ENCODE measurements at places on chromosomes 4 and X.

DNA sequence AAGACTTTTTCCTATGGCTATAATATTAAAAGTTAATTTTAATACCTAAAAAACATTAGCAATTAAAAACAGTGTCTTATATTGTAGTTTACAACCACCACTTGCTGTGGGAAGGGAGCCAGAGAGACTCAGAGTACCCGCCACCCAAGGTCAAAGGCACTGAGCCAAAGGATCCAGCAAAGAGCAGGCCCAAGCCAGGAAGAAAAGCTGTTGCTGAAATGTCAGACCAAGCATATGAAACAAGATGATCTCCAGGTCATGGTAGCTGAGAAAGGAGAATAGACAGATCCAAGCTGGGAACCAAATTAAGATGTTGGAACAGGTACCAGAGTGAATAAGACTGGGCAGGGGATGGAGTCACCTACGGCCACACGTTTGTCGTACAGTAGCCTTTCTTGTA is 18.8 kb upstream of the ATOH1 start:
- peak; percentile 14 for DNase-seq

- DNase-seq, result no peak
Observed at GRCh38 chr4:42074294-42074693, 78.2 kb downstream of the BEND4 start.

DNA sequence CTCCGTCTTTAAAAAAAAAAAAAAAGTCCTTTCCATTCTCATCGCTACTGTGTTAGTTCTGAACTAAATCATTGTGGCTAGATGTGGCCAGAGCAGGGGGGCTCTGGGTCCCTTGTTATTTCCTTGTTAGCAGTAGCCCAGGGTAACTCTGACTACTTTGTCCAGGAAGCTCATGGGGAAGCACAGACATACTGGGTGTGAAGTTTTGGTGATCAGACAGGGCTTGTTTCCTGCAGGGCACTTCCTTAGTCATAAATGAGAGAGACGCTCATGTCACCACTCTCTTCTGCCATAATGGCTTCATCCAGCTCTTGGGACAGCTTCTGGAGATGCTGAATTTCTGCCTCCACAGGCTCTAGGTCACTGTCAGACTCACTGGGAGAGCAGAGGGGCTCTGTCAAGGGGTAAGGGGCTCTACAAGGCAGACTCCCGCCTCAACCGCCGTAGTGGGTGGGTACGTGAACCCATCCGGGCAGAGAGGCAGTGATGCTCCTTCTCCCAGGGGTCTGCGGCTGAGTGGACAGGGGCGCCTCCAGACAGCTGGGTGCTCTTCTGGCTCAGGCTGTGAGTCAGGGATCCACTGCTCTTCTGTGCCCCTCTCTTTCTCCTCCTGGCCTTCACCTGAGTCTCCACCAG is 12.9 kb downstream of the STIM2 start:
- no peak for DNase-seq

GRCh38 chrX:153772316-153773217 is 8.3 kb upstream of the SRPK3 start:
- no peak for DNase-seq

DNA sequence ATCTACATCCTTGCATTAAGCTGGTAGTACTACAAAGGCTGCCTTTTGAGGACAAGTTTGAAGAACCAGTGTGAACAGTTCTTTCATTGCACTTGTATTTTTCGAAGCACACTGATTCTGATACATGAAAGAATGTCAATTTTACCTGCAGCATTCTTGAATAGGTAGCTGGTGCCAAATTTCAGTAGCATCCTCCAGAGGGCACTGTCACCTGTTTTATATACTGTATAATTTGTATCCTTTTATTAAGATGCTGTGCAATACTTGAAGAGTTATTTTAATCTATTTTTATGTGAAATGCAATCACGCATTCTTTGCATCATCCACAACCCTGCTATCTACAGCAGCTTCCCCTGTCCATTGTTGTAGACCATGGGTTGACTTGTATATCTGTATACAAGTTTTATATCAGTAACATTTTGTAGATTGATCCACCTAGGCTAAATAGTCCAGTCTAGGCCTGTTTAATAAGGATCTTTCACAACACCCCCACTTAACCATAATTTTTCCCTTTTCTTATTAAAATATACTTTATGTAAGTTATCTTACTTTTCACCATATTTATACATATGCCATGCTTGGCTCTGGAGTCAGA is 325.7 kb downstream of the PCDH7 start:
- no peak for DNase-seq

DNA sequence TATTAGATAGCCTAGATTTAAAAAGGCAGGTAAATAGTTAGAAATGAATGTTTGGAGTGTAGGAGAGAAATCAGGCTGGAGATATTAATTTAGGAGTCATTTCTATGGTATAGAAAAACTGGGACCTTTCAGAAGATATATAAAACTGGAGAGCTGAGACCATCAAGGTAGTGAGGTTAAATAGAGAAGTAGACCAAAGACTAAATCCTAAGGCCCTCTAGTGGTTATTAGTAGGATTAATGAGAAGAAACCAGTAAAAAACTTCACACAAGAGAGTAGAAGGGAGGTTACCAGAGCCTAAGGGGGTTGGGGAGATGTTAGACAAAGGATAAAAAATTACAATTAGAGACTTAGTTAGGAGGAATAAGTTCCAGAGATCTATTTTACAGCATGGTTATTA is 351.0 kb upstream of the SPANXN1 start:
- DNase-seq, result no peak

GRCh38 chr4:14465507-14465906 is 536.8 kb upstream of the CPEB2 start:
- no peak for DNase-seq

- DNase-seq, result no peak
Observed at GRCh38 chrX:153928846-153929245, 2.8 kb upstream of the ARHGAP4 start.

GRCh38 chr4:81684352-81684751 is 212.6 kb upstream of the RASGEF1B start:
- no peak for DNase-seq

GRCh38 chr4:173505924-173506518 is 24.0 kb downstream of the HAND2 start:
- peak; percentile 10 for DNase-seq

GRCh38 chr4:110678517-110679227 is 55.8 kb upstream of the PITX2 start:
- DNase-seq, result no peak

- no peak for DNase-seq
Observed at GRCh38 chr4:36133658-36134057, 110.7 kb downstream of the ARAP2 start.

DNA sequence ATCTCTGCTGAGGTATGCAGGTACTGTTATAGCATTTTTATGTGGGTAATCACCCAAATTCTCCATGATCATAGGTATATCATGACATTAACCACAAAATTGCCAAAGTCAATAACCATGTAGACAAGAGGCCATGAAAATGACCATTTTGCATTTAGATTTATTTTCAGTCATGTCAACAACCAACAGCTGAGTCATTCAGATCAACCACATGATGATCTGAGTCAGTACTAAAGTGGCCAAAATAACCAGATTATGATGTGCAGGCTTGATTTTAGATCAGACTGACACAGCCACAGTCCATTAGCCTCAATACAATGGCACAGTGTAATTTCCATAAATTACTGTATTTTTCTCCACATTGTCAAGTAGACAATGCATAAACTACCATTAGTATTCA is 240.5 kb downstream of the GRIA3 start:
- DNase-seq, result no peak

- no peak for DNase-seq
Observed at GRCh38 chrX:146181858-146182257, 364.2 kb downstream of the SLITRK2 start.

DNA sequence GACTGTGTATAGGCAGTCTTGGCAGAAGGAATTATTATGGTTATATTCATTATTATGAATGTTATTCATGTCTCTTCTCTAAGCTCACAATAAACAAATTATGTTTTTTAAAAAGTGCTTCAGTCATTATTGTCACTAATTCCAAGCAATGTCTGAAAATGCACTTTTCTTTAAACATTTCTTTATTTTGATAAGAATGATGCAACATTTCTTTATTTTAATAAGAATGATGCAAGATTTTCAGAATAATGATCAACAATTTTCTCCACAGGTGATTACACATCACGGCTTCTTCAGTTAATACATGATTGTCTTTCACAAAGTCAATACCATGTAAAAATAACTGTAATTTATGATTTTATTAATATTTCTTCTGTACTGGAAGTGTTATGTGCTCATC is 22.7 kb downstream of the MAGEA4 start:
- no peak for DNase-seq

GRCh38 chrX:11421805-11422524 is 128.8 kb downstream of the AMELX start:
- no peak for DNase-seq

GRCh38 chr4:6475492-6476020 is 3.1 kb upstream of the PPP2R2C start:
- DNase-seq, result no peak

GRCh38 chr4:184400375-184400870 is 73.9 kb downstream of the IRF2 start:
- DNase-seq, result no peak

- no peak for DNase-seq
Observed at GRCh38 chrX:57651169-57651919, 28.7 kb downstream of the NLRP2B start.

- DNase-seq, result no peak
Observed at GRCh38 chr4:171650543-171650942, 162.7 kb upstream of the GALNTL6 start.

DNA sequence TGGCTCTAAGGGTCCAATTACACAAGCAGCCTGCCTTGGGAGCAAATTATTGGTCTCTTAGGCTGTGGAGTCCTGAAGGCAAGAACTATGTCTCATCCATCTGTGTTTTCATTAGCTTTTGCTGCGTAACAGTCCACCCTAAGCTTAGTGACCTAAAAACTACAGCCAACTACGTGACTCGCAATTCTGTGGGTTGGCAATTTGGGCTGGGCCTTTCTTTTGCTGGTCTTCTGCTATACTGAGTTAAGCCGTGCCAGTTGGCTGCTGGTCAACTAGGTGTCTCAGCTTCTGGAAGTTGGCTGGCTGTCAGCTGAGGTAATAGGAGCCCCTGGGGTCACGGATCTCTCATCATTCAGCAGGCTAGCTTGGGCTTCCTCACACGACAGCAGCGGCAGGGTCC is 205.6 kb upstream of the S100G start:
- no peak for DNase-seq

DNA sequence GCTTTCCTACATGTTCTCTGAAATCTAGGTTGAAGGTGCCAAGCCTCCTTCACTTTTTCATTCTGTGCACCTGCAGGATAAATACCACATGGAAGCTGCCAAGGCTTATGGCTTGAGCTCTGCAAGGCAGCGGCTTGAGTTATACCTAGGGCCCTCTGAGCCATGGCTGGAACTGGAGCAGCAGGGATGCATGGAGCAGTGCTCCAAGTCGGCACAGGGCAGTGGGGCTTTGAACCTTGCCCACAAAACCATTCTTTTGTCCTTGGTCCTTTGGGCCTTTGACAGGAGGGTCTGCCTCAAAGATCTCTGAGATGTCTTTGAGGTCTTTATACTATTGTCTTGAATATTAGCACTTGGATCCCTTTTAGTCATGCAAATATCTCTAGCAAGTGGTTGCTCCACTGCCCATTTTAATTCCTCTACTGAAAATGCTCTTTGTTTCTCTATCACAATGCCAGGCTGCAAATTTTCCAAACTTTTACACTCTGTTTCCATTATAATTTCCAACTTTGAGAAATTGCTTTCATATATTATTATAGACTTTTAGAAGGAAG is 536.2 kb upstream of the KLHL4 start:
- DNase-seq, result no peak

DNA sequence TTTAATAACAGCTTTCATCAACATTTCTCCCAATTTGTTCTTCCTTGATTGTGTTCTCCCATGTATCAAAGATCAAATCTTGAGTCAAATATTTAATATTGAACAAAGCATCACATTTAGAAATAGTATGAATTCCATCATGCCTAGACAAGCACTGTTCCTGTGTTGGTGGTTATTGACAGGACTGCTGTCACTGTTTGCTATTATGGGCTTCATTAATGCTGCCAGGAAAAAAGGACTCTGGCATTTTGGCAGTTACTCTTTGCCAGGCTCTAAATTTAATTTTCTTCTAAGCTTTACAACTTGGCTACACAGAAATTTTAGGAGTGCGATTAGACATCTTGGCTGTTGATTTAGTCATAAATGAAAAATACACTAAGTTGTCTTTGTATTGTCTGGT is 295.9 kb upstream of the NRK start:
- DNase-seq, result no peak

DNA sequence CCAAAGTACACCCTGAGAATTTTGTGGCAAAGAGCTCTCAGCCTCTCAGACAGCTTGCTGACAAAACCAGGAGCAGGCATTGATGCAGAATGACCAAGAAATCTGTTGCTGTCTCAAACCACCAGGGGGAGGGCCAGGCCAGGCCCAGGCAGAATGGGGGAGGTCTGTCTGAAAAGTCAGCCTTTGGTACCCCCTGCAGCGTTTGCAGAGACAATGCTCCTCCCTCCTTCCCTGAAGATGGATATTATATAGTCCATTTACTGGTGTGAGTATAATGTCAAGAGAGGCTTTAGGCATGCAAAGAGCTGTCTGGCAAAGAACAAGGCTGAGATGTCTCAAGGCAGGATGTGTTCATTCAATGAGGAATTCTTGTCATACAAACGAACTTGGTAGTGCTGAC is 52.9 kb upstream of the TRPC5OS start:
- no peak for DNase-seq

GRCh38 chr4:177512646-177513045 is 70.4 kb upstream of the AGA start:
- no peak for DNase-seq

Data from C1 segment of cervical spinal cord (tissue), 14 donors.